Activated T-cell treated with anti-CD3 and anti-CD28 coated beads, Interleukin-2, amount 50 U/mL, for 72 hours (primary cell): ENCODE measurements at places on chromosomes 7 and 10. TPM values are rescaled to one million over a fixed set of nuclear protein-coding genes. Genes with fewer than 3 reads are reported as not detected.

ANKRD7 gene
- total RNA-seq, result 1.8 TPM

NKX1-2 gene
- total RNA-seq, result not detected

PCLO gene
- 0.22 TPM for total RNA-seq

AGR2 gene
- total RNA-seq, result not detected

INA gene
- 0.46 TPM for total RNA-seq

DNA sequence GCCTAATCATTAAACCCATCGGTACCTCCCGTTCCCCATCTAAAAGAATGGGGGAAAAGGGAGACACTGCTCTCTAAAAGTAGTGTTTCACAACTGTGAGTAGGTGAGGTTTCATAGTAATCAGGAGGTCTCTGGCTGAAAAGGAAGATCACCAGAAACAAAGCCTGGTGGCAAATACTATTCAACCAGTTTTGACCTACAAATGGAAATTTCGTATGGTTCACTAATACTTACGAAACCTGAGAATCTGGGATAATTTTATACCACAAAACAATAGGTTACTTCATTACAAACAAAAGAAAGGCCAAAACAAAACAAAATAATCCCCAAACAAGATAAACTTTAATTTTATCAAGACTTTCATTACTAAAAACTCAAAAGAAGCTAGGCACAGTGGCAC is 28.4 kb upstream of the ANLN start:
- no peak for DNase-seq

DNA sequence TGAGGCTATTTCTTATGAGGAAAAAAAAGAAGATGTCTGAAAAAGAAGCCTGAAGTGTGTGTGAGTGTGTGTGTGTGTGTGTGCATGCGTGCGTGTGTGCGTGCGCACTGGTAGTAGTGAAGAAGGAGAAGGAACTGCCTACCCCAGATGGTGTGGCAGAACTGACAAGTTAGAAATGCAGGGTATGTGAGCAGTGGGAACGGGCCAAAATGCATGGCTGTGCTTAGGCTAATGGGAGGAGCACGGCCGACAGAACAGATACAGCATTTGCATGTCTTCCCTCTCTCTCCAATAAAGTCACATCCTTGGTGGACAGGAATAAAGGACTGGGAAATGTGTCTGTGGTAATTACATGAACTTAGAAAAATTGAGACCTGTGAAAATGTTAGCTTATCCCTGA is 94.3 kb downstream of the IDE start:
- no peak for DNase-seq

- no peak for DNase-seq
Measured at GRCh38 chr7:117076426-117076943, 123.2 kb downstream of the ST7 start.

DNA sequence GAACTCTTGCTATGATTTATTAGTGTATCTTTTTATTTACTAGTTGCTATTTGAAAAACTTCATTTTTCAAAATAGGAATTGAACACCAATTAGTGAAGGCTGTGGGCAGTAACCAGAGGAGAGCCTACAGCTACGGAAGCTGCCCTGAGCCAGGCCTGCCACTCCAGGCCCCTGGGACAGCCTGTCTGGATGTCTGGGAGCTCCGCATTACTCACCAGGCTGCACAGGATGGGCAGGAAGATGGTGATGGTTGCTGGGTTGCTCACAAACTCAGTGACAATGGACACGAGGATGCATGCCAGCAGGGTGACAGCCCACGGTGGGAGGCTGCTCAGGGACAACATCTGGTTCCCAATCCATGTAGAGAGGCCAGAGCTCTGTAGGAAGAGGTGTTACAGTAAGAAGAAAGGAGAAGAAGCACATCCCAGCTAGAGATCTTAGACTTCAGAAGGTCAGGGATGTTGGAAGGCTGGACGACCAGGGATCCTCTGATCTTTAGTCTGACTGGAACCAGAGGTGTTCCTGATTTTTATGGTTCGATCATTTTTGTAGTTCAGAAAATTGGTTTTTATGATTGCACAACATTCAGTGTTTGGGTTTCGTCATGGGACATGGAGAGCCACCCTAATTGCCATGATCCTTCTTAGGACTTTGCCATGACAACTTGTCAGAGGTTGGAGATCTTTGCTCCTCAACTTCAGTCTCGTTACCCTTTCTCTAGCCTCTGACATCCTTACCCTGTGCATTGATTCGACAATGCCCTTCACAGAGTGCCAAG is 23.2 kb downstream of the STMP1 start:
- no peak for DNase-seq

DNA sequence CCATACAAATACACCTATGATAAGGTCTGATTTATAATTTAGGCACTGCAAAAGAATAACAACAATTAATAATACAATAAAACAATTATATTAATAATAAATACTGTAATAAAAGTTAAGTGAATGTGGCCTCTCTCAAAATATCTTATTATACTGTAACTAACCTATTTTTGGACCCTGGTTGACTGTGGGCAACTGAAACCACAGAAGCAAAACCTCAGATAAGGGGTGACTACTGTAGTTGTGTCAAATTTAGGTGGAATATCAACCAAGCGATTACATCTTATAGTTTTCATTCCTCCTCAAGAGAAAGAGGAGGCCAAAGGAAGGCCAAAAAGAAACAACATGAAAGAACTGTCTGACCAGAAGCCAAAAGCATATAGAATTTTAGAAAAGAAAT is 103.9 kb downstream of the SKAP2 start:
- DNase-seq, result no peak

DNA sequence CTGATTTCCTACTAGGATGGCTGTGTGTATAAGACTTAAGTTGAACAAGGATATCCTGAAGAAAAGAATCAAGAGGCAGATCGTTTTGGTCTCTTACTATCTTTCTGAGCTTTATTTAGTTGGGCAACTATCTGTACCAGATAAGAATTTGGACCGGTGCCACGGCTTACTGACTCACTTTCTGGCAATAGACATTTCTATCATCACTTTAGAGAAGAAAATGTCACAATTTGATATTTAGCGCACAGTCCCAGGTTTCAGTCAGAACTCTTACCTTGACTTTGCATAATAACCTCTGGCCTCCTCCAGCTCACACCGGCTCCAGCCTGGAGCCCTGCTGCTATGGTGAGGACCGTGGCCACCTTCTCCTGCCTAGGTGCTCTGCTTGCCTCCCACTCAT is 218.2 kb upstream of the MDFIC start:
- DNase-seq, result no peak

GRCh38 chr10:3710764-3711163 is 74.2 kb downstream of the KLF6 start:
- DNase-seq, result no peak

DNA sequence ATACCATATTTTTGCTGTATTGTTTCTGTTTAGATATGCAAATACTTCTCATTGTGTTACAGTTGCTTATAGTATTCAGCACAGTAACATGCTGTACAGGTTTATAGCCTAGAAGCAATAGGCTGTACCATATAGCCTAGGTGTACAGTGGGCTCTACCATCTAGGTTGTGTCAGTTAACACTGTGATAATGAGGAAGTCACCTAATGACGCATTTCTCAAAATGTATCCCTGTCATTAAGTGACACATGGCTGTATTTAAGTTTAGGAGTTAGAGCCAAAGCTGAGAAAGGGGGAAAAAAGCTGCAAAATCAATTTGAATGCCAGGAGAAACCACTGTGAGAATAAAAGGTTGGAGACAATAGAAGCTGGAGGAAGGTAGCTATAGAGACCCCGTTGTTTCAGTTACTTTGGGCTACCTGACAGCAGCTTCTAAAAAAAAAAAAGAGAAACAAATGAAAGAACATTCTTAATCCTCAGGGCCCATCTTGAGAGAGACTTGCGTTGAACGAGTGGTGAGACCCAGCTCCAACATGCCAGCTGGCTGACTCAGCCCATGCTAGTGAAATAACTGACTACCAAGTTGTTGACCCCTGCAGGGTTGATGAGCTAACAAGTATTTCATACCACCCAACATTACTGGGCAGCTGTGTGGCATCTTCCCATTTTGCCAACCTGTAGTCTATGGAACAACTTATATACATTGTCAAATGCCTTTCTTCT is 8.7 kb downstream of the STARD3NL start:
- DNase-seq, result no peak

DNA sequence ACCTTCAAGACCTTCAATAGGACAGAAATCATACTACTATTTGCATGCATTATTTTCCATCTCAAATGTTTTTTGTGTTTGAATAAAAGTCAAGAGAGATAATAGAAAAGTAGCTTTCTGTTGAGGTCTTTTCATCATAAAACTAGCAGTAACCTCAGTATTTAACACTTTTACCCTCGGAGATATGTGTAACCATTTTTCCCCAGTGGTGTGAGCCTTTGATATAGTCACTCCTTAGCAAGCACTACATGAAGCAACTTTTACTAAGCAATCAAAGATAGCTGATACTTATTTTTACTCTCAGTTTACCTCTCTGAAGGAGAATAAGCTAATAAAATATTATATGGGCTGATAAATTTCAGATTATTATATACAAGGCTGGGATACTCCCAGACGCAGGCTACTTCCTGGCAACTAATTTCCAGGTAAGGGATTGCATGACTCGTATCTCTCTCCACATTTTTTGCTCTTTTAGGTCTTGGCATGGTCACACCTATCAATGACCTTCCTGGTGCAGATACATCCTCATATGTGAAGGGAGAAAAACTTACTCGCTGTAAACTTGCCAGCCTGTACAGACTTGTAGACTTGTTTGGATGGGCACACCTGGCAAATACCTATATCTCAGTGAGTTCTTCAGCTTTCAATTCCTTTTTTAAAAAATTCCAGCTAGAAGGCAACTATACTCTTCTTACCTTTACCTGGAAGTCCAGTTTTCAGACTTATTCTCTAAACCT is 91.5 kb upstream of the MXI1 start:
- DNase-seq, result no peak

DNA sequence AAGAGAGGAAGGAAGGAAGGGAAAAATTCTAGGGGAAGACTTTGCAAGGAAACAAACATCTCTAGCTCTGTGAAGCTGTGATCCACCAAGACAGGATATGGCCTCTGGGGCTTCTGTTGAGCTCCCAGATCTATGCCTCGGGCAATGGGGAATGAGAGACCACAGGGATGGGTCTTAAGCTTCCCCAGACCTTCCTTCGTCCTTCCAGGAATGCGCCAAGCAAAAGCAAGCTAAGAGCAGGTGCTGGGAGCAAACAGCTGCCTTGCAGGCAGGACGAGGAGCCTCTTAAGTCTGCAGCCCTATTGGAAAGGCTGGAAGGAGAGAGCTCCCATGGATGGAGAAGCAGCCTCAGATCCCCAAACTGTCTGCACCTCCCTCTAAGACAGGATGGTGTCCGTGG is 21.9 kb upstream of the ELN start:
- DNase-seq, result no peak

- no peak for DNase-seq
Measured at GRCh38 chr7:63521-64021, 128.8 kb upstream of the FAM20C start.

DNA sequence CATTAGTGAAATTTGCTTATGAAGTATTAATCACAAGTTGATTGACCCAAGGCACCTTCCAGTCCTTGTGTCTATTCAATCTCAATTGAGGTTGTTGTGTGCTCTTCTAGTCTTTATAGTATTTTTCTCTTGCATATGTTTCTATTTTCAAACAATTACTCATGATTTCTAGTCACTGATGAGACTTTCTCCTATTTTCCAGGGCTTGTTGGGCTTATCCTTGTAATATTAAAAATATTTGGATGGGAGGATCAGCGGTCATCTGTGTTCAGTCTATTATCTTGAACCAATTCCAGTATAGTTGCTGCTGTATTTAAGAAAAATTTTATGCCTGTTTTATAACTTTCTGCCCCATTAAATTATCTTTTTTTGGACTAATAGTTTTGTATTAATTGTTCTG is 154.4 kb downstream of the PTEN start:
- no peak for DNase-seq

DNA sequence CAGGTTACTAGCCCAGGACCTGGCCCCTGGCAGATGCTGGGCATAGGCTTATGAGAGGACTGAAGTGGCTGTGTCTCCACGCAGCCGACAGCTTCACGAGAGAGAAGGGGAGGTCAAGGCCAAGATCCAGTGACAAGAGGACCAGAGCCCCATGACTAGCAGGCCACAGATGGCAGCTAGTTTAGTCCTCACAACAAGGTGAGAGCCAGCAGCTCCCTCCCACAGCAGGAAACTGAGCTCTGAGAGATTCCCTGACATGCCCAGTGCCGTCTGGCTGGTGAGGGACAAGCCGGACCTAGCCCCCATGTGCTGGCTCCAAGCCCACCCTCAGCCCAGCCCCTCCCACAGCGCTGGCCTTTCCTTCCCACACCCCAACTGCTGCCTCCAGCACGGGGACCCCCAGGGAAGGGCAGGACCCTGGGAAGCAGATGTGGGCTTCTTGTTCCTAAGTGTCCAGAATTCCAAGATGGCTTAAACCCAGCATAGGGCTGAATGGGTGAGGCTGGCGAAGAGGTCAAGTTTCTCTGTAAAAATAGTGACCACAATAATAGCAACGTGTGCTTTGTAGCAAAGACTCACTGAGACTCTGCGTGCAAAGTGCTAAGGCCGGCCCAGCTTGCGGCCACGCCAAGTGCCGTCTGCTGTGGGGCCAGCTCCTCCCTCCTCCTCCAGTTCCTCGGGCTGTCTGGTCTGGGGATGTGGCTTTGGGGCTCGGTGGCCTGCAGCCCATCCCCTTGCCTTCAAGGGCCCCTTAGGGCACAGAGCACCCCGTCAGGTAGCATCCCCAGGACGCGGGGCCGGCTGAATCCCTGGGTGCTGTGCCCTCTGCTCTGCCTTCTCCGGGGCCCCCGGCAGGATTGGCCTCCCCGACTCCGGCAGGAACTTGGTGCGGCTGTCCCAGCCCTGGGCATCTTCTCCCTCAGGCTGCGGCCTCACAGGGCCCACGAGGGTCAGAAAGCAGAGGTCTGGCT is 7.8 kb upstream of the FAM20C start:
- DNase-seq, result no peak

- DNase-seq, result no peak
Measured at GRCh38 chr10:45091968-45092367, 91.2 kb downstream of the ZNF22 start.

GRCh38 chr10:65751218-65751617 is 1174.6 kb upstream of the LRRTM3 start:
- no peak for DNase-seq

GRCh38 chr10:19231034-19231433 is 182.4 kb downstream of the MALRD1 start:
- no peak for DNase-seq

- no peak for DNase-seq
Measured at GRCh38 chr10:33337326-33337957, 3.0 kb upstream of the NRP1 start.

GRCh38 chr10:122988501-122988900 is 8.3 kb downstream of the PSTK start:
- DNase-seq, result no peak

GRCh38 chr10:44926751-44927351 is 15.7 kb downstream of the TMEM72 start:
- no peak for DNase-seq

- no peak for DNase-seq
Measured at GRCh38 chr7:11469028-11469745, 362.8 kb downstream of the THSD7A start.
